ENCODE measurements at places on chromosomes 4 and X.

DNA sequence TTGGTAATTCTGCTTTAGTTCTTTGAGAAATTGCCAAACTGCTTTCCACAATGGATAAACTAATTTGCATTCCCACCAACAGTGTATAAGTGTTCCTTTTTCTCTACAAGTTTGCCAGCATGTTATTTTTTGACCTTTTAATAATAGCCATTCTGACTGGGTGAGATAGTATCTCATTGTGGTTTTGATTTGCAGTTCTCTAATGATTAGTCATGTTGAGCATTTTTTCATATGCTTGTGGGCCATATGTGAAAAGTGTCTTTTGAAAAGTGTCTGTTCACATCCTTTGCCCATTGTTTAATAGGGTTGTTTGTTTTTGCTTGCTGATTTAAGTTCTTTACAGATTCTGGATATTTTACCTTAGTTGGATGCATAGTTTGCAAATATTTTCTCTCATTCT lies 25.9 kb downstream of the ENPEP start:
- no peak for DNase-seq

DNA sequence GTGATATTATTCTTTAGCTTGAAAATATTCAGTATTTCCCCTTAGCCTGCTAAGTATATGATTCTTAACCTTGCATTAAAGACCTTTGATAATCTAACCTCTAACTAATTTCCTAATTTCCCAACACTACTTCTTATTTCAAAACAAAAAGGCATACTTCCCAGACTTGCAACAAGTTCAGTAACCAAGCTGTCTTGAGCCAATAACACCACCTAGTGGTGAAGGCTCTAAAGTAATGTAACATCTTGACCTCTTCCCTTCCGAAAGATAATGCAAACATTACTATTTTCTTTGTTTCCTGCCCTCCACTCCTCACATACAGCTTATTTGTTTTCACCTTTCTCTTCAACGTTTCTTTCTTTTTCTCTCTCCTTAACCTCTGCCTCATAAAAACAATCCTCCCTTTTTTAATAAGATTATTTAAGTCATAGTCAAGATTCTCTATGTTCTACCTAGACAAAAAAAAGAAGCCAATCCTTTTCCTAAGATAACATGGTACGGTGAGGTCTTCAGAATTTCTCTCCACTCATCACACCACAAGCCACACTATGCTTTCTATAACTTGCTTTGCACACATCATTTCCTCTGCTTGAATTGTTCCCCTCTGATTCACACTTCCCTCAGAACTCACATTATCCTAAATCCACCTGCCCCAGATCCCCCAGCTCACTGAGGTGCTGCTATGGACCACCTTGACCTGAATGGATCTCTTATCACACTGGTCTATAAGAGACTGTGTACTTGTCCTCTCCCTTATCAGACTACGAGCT lies 3.5 kb downstream of the FAT1 start:
- DNase-seq = no peak

GRCh38 chr4:153547520-153547919 lies 81.4 kb downstream of the TMEM131L start:
- DNase-seq = no peak

DNA sequence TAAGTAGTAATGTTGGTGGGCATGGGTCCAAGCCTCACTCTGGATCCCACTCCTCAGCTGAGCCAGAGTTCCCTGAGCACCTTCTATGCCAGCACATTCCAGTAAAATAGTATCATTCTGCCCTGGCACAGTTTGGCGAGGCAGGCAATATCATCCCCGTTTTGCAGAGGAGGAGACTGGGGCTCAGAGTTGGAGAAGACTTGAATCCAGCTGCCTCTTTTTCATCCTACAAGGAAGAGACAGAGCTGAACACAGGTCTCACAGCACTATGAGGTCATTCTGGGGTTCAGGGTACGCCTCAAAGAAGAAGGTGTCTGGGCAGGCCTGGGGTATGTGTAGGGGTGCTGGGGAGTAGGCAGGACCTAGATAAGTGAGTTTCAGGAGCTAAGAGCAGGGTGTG lies 103.9 kb upstream of the STX18 start:
- DNase-seq = no peak

GRCh38 chr4:83639849-83640493 lies 104.1 kb downstream of the GPAT3 start:
- peak; percentile 10 for DNase-seq

GRCh38 chr4:145956288-145956890 lies 17.8 kb upstream of the ZNF827 start:
- no peak for DNase-seq

DNA sequence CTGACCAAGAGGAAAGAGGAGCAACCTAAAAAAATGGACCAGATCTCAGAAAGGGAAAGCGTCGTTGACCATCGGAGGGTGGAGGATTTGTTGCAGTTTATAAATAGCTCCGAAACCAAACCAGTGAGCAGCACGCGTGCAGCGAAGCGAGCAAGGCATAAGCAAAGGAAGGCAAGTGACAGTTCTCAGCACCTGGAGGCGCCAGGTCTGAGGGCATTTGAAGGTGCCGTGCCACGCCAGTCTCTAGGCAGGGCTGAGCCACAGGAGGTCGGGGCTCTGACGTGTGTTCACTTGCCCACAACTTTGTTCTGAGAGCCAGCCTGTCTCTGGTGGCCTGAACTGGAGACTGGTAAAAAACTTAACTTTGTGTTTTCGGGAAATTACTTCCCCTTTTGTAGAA lies 59.7 kb downstream of the TNIP2 start:
- DNase-seq = no peak

GRCh38 chr4:70559211-70559830 lies 32.7 kb upstream of the AMBN start:
- DNase-seq = no peak

DNA sequence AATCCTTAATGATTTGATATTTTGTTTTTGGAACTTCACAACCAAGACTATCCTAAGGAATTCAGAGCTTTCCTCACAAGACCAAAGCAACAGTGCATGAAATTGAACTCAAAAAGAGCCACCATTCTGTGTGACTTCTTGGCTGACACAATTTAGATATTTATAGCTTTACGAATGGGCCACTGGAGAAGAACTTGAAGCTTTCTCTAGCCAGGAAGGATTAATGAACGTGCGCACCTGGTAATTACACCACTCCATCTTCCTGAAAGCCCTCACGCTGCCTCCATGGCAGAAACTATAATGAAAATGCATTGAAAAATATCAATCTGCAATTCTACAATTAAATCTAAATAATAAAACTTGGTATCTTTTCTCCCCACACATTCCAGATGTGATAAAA lies 1057.8 kb downstream of the DMD start:
- no peak for DNase-seq

DNA sequence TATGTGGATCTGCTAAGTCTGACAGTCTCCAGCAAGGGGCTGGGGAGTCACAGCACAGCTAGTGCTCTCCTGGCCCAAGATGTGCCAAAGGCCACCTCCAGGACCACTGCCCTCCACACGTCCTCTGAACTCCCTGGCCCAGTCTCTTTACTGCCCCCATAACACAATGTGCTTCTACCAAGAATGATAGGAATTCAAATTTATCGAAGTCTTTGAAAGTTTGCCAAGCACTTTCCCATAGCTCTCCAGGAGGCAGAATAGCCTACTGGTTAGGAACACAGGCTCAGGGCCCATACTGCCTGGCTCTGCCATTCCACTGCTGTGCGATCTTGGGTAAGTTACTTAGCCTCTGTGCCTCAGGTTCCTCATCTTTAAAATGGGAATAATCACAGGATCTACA lies 86.7 kb downstream of the NHSL2 start:
- no peak for DNase-seq

GRCh38 chr4:27082776-27083175 lies 222.1 kb downstream of the STIM2 start:
- DNase-seq = no peak

DNA sequence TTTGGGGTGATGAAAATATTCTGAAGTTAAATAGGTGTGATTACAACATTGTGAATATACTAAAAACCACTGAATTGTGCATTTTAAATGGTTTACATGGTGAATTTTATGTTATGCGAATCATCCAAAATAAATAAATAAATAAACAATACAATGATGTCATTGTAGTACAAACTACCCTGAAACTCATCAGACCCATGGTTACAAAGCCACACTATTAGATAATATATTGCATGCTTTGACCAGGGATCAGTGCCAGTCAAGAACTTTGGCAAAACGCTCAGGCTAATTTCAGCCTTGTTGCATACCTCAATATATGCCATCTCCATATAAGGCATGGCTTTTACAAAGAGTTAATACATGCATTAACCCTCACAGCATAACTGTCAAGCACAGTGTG lies 45.5 kb upstream of the XIAP start:
- no peak for DNase-seq

- DNase-seq = no peak
These were observed 754.4 kb downstream of the NLGN4X start for GRCh38 chrX:5474282-5474681.

- no peak for DNase-seq
These were observed 387.7 kb downstream of the FAT4 start for GRCh38 chr4:125702406-125702805.

- DNase-seq = no peak
These were observed 56.6 kb upstream of the ALB start for GRCh38 chr4:73347497-73347896.

GRCh38 chr4:3792813-3793212 lies 26.6 kb downstream of the ADRA2C start:
- DNase-seq = no peak

DNA sequence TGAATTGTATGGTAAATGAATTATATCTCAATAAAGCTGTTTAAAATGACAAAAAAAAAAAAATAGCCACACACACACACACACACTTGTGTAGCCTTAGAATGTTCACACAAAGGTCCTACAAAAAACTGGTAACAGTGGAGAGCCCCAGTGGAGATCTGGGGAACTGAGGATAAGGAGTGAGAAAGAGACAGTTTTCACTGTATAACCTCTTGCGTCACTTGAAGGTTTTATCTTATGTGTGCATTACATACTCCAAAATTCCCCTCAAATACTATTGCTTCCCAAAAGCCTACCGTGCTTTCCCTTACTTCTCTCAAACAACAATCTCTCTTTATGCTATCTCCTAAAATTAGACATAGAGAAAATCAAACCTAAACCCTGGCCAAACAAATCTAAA lies 67.8 kb downstream of the SMC1A start:
- no peak for DNase-seq

GRCh38 chrX:18543738-18544137 lies 118.3 kb downstream of the CDKL5 start:
- DNase-seq = no peak

DNA sequence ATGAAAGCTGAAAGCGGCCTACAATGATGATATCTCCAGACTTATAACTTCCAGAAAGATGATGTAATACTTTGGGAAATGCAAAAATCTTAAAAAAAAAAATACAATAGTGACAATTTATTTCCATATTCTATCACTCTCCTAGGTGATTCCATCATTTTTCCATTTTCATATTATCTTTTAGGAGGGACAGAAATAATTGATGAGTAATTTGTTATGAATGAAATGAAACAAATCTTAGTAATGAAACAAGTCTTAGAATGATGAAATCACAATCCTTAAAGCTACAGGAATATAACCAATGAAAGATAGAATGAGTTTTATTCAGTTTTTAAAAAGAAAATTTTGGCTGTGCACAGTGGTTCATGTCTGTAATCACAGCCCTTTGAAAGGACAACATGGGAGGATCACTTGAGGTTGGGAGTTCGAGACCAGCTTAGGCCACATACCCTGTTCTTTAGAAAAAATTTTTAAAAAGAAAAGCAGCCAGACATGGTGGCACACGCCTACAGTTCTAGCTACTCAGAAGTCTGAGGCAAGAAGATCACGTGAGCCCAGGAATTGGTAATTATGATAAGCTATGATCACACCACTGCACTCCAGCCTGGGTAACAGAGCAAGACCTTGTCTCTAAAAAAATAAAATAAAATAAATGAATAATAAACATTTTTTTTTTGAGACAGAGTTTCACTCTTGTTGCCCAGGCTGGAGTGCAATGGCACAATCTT lies 21.7 kb downstream of the CLOCK start:
- no peak for DNase-seq

- DNase-seq = no peak
These were observed 184.0 kb upstream of the FSTL5 start for GRCh38 chr4:162347842-162348213.

DNA sequence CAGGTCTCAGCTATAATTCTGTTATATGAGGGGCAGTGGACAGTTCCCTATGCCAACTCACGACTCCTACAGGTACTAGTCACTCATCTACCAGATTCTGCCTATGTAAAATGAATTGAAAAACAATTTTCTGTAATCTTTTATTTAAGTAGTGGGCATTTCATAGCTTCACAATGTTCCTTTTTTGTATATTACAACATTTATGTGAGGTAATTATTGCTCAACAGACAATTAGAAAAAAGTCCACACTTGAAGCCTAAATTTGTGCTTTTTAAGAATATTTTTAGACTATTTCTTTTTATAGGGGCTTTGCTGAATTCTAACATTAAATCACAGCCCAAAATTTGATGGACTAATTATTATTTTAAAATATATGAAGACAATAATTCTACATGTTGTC lies 20.4 kb downstream of the EREG start:
- DNase-seq = no peak

- DNase-seq = no peak
These were observed 109.8 kb downstream of the AMMECR1 start for GRCh38 chrX:110208092-110208491.

- DNase-seq = no peak
These were observed 168.4 kb upstream of the TENM3 start for GRCh38 chr4:182074810-182075209.

DNA sequence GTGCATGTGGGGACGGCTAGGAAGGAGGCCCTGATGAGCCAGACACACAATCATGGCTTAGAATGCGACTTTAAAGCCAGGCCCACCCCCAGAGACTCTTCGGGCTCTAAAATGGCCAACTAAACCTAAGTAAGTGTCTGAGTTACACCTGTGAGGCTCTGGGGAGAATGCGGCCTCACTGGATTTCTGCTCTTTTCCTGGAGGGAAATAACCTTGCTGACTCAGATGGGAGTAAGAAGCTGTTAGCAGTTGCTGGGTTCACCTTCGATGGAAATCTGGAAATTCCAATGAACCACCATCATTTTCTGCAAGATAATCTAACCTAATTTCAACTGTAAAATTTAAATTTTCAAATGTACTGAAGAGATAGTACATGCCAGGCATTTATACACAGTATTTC lies 97.6 kb upstream of the MAML3 start:
- no peak for DNase-seq

GRCh38 chr4:123830930-123831329 lies 434.3 kb downstream of the SPRY1 start:
- DNase-seq = no peak

GRCh38 chr4:139633661-139634060 lies 32.0 kb upstream of the MGST2 start:
- no peak for DNase-seq

All from NCI-H2081 treated with DMSO at 0.1 percent for 48 hours (cell line).